Activated CD8-positive, alpha-beta T cell treated with anti-CD3 and anti-CD28 coated beads for 36 hours (primary cell): ENCODE measurements at places on chromosomes 2 and 18.
A peak's percentile ranks its signal among the peaks of the same experiment; 100 is the strongest.

DNA sequence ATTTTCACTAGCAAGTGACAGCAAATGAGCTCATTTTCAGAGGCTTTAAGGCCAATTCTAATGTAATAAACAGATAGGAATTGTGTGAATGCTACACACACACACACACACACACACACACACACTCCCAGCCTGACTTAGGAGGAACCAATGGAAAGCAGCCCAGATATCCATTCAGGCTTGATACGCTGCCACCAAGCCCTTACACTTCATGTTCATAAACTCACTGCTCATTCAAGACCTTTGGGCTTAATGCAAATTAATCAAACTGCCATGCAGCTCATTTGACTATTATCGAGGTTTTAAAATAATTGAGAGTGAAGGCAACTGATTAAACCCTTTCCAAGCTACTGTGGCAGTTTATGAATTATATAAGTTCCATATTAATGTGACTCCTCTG is 298.9 kb upstream of the NCKAP5 start:
- DNase-seq, result no peak

GRCh38 chr2:112821142-112821541 is 15.4 kb downstream of the IL1B start:
- DNase-seq, result peak; percentile 86

DNA sequence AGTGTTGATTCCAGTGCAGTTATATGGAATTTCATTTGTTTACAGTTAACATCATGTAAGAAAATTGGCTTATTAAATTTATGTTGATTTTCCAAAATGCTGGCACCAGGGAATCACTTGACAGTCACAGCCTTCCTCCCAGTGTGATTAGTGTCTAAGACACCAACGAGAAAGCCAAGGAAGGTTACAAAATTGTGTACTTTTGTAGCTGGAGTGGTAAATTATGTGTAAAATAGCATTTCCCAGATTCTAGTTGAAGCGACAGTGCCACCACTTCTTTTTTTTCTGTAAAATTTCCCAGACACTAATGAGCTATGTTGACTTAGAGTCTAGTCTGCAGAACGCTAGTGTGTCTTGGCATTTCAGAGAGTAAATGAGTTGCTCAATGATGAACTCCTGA is 101.3 kb downstream of the NCK2 start:
- DNase-seq, result no peak

DNA sequence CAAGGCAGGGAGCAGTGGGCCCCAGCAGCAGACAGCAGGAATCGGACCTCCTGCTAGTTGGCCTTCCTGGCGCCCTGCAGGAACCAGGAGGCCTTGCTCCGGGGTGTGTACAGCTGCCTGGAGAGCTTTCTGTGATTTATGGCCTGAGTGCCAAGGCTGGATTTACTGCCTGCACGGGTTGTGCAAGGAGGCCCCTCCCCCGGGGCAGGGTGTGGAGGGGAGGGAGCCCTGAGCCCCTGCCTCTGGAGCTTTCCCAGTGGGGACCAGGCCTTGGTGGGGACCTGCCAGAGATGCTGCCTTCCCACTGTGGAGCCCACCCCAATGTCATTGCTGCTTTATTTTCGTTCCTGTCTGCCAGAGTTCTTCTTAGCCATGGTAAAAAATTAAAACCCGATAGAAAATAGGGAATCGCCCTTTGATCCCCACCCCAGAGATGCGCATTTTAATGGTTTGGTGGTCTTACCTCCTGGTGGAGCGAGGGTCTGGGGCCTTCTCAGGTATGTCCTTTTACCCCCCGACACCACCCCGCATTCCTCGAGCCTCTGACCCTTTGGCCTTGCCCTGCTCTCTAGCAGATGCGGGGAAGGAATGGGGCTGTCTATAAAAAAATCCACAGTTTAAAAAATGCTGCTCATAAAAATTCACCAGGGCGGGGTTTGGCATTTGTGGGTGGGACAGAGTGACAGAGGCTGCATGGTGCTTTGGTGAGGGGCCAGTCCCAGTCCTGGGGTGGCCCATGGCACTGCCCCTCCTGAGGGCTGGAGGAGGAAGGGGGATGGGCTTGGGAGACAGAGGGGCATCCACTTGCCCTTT is 6.9 kb upstream of the RALB start:
- DNase-seq, result no peak

GRCh38 chr2:10490806-10491291 is 42.7 kb upstream of the ODC1 start:
- no peak for DNase-seq

DNA sequence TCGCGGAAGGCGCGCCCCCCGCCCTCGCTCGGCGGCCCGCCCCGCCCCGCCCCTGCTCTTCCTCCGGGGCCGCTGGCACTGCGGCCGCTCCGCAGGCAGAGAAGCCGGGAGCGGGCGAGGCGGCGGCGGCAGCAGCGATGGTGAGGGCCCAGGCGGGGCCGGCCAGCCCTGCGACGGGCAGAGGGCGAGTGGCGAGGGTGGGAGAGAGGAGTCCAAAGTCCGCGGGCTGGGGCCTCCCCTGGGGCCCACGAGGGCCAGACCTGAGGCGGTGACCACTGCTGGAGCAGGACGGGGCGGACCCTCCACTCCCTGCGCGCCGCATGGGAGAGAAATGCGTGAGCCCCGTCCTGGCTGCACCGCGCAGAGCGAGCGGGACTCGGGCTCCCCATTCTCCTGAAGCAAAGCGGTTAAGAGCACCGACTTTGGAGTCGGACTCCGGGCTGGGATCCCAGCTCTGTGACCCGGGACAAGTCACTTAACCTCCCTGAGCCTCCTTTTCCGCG is at the start of gene VAMP5:
TSS of gene VAMP5 (plus strand) at position 78 of the 503 bp plus-strand sequence. CDS start at position 138, 60 bp downstream.
- DNase-seq, result no peak

- DNase-seq, result peak; percentile 52
These were observed 84.2 kb downstream of the LBH start for GRCh38 chr2:30315391-30316063.

- peak; percentile 49 for DNase-seq
These were observed 314.8 kb downstream of the MBD2 start for GRCh38 chr18:53909668-53910067.

GRCh38 chr2:169495310-169495928 is 14.1 kb upstream of the KLHL41 start:
- DNase-seq, result no peak

DNA sequence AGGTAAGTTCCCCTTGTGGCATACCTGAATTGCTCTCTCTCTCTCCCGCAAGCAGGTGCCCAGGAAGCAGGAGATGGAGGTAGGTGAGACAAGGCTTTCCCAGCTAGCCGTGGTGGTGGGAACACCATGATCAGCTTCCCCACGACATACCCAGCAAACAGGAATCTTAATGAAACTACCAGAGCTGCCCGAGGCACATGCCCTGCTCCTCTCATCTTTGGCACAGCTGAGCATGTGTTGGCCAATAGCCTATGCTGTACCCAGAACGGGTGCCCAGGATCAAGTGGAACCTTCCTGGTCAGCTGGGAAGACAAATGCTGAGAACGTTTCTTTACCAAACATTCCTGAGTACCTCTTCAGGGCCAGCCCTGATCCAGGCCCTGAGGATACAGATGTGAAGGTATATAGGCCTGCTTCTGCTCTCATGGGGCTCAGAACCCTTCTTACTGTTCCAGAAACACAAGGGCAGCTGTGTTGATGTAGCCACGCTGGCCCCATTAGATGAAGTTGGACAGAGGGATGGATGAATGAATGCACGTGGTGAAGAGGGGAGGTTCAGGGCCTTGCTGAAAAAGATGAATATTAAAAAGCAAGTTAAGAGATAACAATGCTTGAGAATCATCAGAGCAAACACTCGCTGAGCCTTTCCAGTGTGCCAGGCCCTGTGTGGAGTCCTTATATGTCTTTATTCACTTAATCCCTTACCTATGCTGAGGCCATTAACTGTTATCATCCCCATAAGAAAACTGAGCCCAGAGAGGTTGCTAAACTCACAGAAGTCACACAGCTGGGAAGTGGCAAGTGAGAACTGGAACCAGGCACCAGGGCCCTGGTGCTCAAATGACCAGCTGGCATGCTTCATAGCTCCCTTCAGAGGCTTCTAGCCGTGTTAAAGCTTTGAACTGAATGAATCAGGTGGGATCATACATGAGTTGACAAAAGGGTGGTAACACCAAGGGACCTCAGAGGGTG is 68.8 kb upstream of the TMEM247 start:
- no peak for DNase-seq
